ENCODE measurements at places on chromosomes 6 and 20.

- DNase-seq: no peak
Measured at GRCh38 chr20:48066246-48066645, 281.0 kb upstream of the SULF2 start.

- peak; percentile 54 for DNase-seq
Measured at GRCh38 chr6:129575378-129576118, 134.4 kb downstream of the ARHGAP18 start.

DNA sequence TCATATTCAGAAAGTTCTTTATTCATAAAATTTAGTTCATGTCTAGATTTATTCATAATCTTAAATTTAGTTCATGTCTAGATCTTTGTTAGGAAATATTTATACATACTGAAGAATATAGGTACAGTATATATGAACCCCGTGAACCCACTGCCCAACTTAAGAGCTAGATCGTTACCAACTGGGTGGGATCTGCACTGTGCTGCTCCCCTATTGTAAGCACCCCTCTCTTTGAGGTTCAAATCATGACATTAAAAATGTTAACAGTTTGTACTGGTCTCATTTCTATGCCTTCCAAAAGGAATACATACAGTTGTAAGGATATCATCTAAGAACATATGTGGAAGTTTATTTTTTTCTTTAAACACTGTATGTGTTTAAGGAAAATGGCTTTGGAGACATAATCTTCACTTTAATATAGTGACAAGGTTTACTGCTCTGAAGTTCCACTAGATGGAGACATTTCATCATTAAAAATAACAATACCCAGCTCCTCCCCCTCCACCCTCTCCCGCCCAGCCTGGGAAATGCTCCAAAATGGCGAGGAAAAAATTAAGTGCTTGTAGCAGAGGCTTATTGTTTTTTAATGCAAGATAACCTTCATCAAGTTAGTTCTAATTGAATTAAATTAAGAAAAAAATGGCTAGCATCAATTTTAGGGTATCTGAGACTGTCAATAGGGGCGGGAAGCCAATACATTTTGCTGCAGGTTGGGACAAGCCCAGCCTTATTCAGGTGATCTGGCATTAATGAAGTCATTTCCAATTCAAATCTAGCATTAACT, 104.1 kb upstream of the TRAF3IP2 start:
- DNase-seq: peak; percentile 84

DNA sequence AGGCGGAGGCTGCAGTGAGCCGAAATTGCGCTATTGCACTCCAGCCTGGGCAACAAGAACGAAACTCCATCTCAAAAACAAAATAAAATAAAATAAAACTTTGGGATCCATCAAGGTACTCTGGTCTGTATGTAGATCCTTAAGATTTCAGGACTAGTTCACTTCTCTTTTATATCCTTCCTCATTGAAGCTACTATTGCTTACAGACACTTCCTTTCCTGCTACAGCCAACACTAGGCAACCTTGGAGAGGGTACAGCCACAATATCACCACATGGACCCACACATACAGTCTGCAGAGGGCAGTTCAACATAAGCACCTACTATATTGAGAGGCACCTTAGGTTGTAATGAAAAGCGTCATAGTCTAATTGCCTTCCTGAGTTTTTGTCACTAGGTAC, 113.3 kb downstream of the ATXN1 start:
- peak; percentile 30 for DNase-seq

DNA sequence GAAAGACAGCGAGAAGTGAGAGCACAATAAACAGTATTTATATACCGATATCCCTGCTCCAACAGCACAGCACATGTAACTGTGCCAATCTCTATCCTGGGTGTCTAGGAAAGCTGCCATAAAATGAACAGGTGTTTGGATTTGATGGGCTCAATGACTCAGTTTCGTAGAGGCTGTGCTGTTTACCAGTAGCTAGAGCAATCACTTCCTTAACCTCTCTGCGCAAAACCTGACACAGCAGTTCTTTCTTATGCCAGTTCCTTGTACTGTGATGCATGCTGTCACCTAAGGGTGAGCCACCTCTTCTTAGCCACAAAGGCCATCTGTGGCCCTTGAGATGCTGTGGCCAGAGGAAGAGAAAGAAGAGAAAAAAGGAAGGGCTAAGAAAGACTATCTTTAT, 59.3 kb downstream of the SHPRH start:
- DNase-seq: no peak

- no peak for DNase-seq
Measured at GRCh38 chr6:46036911-46037310, 21.3 kb upstream of the CLIC5 start.

- DNase-seq: peak; percentile 81
Measured at GRCh38 chr6:83884523-83884922, 25.0 kb downstream of the CYB5R4 start.
